Stimulated activated CD8-positive, alpha-beta memory T cell treated with anti-CD3 and anti-CD28 coated beads, Interleukin-15, amount 100 ng/mL, for 1 hour (primary cell): ENCODE measurements at places on chromosomes 11 and 22.

DNA sequence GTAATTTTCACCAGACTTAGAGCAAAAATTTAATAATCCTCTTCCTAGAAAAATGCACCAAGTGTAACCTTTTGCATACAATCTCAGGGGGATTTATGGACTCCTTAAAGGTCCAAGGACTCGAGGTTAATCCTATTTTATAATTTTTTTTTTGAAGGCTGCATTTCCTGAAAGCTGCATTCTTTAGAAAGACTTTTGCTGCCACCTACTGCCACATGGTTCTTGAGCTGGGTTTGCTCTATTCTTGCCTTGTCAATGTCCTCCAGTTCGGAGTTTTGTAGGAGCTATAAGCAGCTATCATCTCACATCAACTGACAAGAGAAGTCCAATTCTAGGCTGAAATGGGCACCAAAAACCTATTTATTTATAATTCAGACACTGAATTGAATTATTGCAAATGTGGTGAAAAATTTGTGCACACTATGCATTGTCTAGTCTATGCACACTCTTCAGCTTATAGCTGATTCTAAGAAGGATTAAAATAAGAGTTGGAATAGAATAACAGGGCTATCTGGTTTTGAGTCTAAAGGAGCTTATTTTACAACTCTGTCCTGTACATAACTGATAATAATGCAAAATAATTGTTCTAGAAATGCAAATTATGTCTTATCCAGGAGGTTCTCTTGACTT, 31.3 kb downstream of the TRAF6 start:
- DNase-seq: no peak

GRCh38 chr11:112537026-112537425, 276.4 kb upstream of the PLET1 start:
- DNase-seq: no peak

- no peak for DNase-seq
Observed at GRCh38 chr22:19948057-19948760, 6.6 kb upstream of the TXNRD2 start.

- DNase-seq: no peak
Observed at GRCh38 chr11:78800096-78800690, 225.5 kb upstream of the NARS2 start.

DNA sequence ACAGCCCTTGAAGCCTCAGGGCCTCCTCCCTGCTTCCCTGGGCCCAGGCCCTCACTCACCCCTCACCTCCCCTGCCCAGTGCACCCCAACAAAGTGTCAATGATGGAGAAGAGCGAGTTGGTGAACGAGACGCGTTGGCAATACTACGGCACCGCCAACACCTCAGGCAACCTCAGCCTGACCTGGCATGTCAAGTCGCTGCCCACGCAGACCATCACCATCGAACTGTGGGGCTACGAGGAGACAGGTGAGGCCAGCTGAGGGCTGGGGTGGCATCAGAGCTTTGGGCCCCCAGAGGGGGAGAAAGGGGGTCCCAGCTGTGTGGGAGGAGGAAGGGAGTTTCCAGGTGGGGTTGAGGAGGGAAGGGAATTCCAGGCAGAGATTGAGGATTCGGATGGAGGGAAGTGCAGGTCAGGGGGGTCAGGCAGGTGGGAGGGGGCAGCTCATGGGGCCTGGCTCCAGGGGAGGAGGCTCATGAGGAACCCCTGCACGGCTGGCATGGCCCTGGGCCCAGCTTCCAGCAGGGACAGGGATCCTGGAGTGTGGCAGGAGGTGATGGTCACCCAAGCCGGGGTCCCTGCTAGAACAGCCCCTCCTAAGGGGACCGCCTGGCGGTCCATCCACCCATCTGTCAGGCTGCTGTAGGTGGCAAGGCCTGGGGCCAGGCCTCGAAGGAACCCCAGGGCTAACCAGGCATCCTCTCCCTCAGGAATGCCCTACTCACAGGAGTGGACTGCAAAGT, 2.9 kb downstream of the SUSD2 start:
- no peak for DNase-seq

GRCh38 chr11:11563200-11563975, 58.4 kb downstream of the GALNT18 start:
- no peak for DNase-seq

GRCh38 chr11:130700092-130700491, 216.2 kb downstream of the SNX19 start:
- DNase-seq: no peak

- no peak for DNase-seq
Observed at GRCh38 chr11:124745835-124746620, 6.0 kb downstream of the VSIG2 start.

- DNase-seq: no peak
Observed at GRCh38 chr11:28242596-28242995, 134.4 kb downstream of the METTL15 start.

GRCh38 chr11:70233511-70233934, 30.4 kb downstream of the FADD start:
- DNase-seq: no peak

DNA sequence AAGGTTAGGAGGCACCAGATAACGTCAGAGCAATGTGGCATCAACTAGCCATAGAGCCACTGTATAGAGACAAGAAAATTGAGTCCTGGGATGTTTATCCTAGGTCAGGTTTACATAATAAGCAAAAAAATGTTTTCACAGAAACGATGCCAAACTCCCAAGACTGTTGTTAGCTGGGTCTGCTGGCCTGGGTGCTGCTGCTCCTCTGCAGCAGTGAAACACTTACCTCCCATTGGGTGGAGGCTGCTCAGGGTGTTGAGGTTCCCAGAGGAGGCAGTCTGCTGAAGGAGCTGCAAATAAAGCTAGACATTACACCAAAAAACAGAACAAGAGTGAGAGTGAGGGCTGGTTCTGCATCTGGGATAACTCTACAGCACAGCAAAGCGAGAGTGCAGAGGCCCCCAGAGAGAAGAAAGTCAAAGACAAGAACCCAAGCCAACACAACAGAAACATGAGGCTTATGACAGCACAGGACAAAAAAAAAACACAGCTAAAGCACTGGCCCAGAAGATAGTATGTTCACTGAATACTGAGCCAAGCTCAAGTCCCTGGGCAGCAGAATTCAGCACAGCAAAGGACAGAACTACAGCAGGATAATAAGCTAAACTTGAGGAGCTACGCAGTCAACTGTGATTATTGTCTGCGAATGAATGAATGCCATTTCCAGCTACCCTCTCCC, 29.9 kb upstream of the RAPSN start:
- DNase-seq: no peak

DNA sequence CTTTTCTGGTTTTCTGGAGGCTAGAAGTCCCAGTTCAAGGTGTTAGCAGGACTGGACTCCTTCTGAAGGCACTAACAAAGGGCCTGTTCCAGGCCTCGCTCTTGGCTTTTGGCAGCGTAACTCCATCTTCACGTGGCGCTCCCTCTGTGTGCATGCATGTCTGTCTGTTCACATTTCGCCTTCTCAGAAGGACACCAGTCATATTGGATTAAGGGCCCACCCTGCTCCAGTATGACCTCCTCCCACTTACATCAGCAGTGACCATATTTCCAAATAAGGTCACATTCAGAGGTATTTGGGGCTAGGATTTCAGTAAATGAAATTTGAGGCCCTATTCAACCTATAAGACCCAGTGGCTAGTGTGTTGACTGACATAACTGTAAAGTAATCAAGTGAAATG, 20.0 kb downstream of the APLP2 start:
- no peak for DNase-seq

- no peak for DNase-seq
Observed at GRCh38 chr22:39932918-39933649, 27.1 kb upstream of the TMA7B start.

DNA sequence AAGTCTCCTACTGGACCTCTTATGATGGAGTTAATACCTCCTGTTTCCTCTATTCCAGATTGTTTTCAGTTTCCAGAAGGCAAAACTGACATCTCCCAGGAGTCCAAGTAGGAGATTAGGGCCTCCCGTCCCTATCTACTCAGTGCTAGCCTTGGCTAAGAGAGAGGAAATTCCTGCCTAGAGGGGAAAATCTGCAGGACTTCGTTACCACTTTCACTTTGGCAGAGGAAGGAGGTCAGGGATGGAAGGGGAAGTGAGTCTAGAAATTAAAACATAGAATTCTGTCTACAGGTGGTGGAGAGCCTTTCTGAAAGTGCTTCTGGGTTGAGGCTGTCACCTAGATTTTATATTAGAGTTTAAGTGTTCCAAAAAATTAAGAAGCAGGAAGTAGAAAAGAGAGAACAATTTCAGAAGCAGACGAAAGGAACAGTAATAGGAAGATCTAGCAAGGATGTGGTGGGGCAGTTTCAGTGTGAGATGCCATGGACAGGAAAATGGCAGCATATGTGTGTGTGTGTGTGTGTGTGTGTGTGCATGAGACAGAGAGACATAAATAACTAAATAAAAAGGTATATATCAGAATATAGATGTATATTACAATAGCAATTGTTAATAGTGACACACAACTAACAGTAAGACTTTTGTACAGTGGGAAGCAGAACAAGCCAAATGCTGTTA, 2.4 kb upstream of the TRIM68 start:
- no peak for DNase-seq

- DNase-seq: no peak
Observed at GRCh38 chr22:23164091-23164490, 16.2 kb upstream of the BCR start.

GRCh38 chr22:47307326-47307725, 544.9 kb downstream of the TBC1D22A start:
- no peak for DNase-seq

DNA sequence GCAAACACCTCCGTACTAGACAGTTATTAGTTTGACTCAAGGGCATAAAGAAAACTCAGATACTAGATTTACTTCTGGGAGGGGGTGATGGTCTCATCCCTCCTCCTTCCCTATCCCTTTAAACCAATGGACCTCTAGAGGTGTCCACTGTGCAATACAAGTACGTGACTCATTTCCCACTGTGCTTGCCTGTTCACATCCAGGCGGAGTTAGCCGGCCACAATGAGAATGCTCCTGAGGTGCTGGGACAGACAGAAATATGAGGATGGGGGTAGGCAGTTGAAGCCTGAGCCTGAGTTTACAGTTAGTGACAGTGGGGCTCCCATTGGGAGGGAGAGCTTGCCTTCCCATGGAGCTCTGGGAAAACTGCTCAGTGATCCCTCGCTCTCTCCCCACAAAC, 8.4 kb upstream of the PMM1 start:
- DNase-seq: no peak

GRCh38 chr22:38996105-38996504, 14.0 kb downstream of the APOBEC3B start:
- DNase-seq: no peak

DNA sequence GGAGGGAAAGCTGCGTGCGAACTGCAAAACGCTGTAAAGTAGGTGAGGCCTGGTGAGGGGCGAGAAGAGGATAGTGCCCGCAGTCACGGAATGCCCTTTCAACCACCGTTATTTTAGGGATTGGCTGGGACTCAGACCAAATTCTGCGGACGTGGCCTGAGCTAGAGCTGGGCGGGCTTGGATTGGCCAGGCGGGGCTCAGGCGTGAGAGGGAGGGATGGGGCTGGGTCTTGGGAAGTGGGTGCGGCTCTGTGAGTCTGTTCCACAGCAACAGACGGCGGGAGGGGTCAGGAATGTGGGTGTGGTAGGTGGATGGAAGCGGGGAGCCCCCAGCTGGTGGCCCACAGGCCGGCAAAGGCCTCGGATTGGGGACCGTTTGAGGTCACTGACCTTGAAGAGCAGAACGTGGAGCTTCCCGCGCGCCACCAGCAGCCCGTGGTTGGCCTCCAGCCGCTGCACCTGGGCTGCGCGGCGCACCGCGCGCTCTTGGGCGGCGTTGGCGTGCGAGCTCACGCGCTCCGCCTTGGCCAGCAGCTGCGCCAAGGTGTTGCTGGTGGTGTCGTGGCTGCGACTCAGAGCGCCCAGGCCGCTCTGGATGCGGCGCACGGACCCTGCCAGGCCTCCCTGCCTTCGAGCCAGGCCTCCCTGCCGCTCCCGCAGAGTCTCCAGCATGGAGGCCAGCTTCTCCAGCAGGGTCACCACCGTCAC, 444 bp downstream of the CAVIN3 start:
- DNase-seq: no peak

GRCh38 chr22:22811016-22812009, 76.3 kb upstream of the IGLL5 start:
- no peak for DNase-seq

- DNase-seq: no peak
Observed at GRCh38 chr11:58659404-58659803, 36.9 kb downstream of the CNTF start.

GRCh38 chr11:59776210-59777066, 21.3 kb downstream of the STX3 start:
- DNase-seq: no peak

DNA sequence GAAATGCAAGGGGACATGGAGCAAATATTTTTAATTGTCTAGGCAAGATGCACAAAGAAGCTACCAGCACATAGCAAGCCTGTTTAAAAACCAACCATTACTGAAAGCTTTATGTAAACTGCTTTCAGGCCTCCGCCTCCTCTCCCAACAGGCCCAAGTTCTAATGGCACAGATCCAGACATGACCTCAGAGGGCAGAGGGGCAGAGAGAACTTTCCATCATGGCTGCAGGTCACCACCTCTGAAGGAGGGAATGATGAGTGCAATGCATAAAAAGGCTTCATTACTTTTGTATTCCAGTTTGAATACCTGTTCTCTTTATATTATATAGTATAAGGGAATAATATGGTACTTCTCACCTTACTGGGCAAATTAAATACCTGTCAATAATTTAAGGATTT, 15.2 kb downstream of the DDX17 start:
- DNase-seq: no peak

DNA sequence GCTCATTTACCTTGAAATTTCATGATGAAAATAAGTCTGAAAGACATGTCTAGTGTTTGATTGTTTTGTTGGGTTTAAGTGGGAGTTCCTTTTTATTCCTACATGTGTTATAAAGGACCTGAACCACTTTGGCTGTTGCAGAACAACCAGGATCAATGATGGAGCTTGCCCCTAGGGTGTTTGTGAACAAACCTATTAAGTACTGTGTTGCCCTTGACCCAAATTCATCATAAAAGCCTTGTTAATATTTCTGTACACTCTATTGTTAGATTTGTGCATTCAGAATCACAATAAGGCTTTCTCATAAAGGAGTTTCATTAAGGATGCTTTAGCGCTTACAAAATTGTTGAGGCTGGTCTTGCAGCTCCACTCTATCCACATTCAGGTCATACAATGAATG, 452.6 kb downstream of the NELL1 start:
- DNase-seq: no peak

DNA sequence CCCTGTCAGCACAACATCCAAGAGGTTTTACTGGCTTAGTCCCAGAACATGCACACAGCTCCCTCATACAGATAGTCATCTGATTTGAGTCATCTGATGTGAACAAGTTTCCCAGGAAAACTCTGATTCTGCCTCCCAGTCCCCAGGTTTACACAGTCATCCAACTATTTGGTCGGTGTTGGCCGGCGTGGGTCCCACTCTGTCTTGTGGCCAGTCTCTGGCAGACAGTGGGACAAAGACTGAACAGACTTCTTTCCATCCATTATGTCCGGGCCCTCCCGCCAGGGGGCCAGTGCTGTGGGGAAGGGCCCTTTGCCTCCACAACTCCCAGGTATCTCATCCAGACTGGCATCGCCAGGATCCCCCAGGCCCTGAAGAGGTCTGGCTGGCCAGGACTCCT, 60.0 kb downstream of the BTG4 start:
- DNase-seq: no peak

- no peak for DNase-seq
Observed at GRCh38 chr11:113841691-113842090, 33.7 kb downstream of the USP28 start.
